Stimulated activated CD4-positive, alpha-beta T cell treated with anti-CD3 and anti-CD28 coated beads, Interleukin-1b, Interleukin-23, amount 100 ng/mL, for 1 hour (primary cell): ENCODE measurements at places on chromosomes 12 and 14.

DNA sequence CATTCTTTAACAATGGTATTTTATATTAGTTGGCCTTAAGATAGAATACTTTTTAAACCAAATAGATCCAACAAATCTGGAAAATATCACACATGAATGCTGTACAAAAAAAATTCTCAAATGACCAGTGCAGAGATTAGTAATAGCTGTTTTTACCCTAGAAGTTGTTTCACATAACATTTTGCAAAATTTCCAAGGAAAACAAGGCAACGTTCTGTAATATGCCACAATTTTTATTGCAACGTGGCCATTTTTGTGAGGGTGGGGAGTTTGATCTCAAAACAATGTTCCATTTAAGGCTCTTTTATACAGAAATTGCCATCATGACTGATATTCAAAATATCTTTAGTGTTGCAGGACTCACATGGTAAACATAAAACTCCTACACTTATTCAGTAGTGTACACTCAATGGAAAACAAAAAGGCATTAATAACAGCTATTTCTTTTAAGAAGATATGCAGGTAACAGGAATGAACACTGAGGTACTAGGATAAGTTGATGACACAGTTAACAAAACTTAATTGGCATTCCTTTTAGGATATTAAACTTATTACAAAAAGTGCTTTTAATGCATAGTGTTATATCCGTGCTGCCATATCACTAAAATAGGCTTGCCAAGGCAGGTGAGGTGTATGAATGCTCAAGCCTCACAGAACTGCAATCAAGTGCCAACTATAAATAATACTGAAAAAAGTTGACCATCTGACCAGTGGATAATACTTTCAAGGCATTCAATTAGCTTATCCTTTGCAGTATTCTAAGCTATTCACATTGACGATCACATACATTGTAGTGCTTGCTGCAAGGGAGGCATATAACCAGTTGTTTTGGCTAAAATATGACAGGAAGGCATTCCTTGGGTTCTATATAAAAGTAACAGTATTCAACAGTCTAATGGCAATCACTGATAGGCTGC lies 2.3 kb downstream of the CFL2 start:
- DNase-seq, result no peak

DNA sequence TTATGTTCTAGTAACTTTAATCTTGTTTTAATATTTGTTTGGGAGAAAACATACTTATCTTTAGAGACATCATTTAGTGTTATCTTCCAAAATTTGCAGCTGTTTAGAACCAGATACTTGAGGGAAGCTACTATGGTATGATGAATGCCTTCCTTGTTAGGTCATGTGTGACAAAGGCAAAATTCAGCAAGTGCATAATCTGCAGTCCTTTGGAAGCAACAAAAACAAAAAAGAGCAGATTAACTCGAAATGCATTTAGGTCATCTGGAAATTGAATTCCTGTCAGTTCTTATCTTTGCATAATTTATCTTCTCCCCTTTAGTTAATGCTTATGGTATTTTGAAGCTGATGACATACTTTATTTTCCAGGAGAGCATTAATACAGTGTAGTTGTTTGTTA lies 3.5 kb downstream of the FBXO34 start:
- no peak for DNase-seq

DNA sequence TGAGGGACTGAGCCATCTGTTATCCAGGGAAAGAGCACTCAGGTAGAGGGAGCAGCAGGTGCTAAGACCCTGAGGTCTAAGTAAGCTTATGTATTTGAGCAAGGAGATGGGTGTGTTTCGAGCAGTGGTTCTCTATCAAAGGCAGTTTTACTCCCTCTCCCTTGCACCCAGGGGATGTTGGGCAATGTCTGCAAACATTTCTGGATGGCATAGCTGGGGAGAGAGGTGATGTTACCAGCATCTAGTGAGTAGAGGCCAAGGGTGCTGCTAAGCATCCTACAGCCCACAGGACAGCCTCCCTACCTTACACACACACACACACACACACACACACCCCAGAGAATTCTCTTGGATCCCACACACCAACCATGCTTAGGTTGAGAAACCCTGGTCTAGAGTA lies 221.0 kb upstream of the PWP1 start:
- no peak for DNase-seq

DNA sequence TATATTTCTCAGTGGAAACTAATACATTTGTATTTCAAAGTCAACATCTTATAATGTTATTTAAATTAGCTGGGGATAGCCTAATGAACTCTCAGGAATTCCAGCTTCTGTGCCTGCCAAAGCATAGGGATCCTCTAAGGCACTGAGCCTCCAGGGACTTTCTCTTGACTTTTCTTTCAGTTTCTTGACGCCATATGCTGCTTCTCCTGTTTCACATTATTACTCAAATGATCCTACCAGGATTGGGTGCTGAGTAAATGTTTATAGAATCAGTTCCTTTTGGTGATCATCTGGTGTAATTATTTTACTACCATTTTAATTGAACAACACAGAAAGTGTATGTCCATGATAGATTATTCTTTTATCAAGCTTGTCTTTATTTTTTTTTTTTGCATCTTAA lies 7.9 kb downstream of the METTL25 start:
- no peak for DNase-seq

GRCh38 chr14:94557327-94557726 lies 3.9 kb upstream of the SERPINA4 start:
- no peak for DNase-seq

DNA sequence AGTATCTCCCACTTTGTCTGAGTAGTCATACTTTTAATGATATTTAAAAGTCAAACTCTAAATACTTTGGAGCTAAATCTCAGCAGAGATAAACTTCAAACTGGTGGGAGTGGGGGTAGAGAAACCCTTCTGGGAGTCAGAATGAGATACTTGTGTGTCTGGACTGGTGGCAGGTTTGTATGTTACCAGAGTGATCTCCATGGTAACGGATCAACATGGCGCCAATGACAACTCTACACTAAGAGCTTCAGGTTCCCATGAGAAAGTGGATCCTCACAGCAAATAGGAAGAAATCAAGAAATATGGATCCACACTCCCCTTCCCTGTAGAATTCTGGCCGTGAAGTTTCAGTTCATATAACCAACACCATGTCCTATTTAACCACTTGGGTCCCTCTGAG lies 121.9 kb downstream of the ETV6 start:
- no peak for DNase-seq

GRCh38 chr12:233615-233968 lies 19.6 kb upstream of the SLC6A12 start:
- DNase-seq, result no peak

GRCh38 chr12:114404083-114404925 lies 1.6 kb downstream of the TBX5 start:
- no peak for DNase-seq

- DNase-seq, result no peak
These were observed 546.4 kb downstream of the MED13L start for GRCh38 chr12:115730975-115731541.

GRCh38 chr12:28585146-28585545 lies 394.9 kb downstream of the CCDC91 start:
- DNase-seq, result no peak

DNA sequence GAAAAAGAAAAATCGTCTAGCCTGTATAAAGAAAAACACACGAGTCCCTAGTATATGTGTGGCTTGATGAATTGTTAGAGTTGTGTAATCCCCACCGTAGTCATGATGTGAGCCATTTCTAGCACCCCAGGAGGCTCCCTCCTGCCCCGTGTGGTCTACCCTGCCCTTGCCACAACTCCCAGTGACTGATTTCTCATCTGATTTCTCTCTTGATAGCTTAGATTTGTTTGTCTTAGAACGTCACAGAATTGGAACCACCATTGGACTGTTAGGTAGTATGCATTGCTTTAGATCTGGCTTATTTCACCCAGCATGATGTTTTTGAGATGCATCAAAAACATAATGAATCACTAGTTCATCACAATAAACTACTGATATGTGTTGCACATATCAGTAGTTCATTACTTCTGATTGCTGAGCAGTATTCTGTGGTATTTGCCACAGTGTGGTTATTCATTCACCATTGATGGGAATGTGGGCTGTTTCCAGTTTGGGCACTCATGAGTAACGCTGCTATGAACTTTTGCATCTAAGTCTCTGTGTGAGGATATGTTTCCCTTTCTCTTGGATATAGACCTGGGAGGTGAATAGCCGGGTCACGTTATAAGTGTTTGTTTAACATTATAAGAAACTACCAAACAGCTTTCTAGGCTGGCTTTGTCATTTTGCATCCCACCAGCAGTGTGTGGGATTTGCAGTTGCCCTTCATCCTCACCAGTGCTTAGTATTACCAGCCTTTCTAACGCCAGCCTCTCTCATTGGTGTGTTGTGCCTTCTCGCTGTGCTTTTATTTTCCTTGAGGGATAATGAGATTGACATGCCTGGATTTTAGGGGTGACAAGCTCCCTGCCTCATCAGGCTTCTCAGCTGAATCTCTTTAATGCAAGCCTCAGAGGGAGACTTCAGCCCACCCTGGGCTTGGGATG lies 31.9 kb upstream of the NCOR2 start:
- DNase-seq, result no peak
